ENCODE measurements at places on chromosomes 2 and 18.

DNA sequence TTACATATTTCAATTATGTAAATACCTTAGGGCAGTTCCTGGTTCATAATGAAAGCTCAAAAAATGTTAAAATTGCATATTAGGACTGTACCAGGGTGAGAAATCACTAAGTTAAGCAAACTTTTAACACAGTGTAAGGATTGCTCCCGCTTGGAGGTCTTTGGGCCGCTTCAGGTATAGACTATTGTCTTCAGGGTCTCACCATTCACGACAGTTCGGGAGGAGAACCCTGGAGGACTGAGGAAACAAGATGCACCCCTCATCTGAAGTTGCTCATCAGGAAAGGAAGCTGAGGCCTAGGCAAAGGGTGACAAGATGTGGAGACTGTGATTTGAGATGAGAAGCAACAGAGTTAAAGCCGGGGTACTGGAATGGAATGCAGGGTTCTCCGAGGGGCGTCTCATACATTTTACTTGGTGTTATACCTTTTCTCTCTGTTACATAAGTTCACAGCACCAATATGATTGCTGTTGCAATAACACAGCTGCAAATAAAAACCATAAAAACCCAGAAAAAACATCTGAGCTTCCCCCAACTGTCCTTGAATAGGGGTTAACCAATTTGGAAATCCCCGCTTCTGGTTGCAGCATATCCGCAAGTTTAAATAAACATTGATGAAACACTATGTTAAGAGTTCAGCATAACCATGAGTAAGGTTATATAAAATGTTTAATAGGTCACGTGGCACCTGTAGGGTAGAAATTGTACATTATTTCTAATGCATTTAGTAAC lies 40.1 kb downstream of the FBXO48 start:
- peaks cover 53% of the 10 kb centered on the region for H3K4me1 ChIP-seq
- H3K27ac ChIP-seq, result peak overlapping the region; percentile 63
- H3K4me3 ChIP-seq, result peak overlapping the region; percentile 10

DNA sequence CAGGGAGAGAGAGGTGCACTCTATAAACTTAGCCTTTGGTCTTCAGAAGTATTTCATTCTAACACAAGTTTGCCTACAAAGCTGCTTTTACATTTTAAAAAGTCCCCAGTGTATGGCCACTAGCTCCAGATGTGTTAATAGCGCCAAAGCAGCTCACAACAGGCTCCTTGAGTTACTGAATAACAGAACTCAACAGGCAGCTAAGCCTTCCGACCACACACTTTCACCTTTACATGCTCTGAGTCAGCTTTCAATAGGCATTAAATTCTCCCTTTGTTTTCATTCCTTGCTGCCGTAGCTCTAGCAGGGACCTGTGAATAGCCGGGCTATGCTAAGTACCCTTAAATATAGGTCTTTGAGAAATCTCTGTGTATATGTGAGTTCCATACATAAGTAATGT lies 262.8 kb upstream of the PARD3B start:
- no peaks in the 10 kb centered on the region for H3K4me1 ChIP-seq
- no peak overlapping the region for H3K4me3 ChIP-seq
- no peaks in the 10 kb centered on the region for H3K27me3 ChIP-seq
- H3K36me3 ChIP-seq, result no peaks in the 10 kb centered on the region
- DNase-seq, result no peak

DNA sequence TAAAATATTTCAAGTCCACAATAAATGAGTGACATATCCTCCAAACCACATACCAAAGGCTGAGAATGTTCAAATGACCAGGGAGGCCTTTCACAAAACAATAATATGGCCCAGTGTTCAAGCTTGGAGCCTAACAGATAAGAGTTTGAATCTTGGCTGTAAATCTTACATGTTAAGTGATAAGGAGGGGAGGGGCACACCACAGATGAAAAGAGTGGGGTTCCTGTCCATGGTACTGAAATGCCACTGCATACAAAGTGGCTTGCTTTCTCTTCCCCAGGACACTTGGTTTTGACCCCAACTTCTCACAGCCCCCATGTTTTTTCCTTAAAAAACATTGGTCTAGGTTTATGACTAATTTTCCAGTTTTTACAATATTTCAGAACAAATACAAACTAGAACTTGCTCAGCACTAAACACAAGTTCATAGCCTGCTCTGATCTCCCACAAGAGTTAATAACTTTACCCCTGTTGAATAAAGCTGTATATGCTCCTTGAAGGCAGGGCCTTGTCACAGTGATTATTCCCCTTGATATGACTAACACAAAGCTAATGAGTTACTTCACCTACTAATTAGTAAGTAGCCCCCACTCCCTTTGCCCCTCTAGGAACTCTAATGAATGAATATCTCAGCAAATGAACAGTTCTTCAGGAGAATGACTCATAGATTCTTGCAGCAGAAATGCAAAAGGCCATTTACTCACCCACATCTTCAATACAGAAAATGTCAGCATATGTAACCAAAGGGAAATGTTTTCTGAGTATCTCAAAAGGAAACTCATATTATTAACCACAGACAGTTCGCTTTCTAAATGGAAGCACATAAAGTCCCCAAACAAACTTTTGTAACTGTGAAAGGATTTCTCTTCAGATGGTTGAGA lies 142.2 kb downstream of the SATB2 start:
- H3K4me3 ChIP-seq, result no peak overlapping the region
- no peaks in the 10 kb centered on the region for H3K36me3 ChIP-seq
- peak; percentile 41 for DNase-seq

GRCh38 chr2:78245394-78246135 lies 723.4 kb upstream of the LRRTM4 start:
- no peaks in the 10 kb centered on the region for H3K36me3 ChIP-seq
- no peaks in the 10 kb centered on the region for H3K4me1 ChIP-seq
- peak; percentile 54 for DNase-seq
- H3K27me3 ChIP-seq, result no peaks in the 10 kb centered on the region
- no peak overlapping the region for H3K4me3 ChIP-seq

Measured in MM.1S (cell line).